ENCODE measurements at places on chromosomes 4 and X.

DNA sequence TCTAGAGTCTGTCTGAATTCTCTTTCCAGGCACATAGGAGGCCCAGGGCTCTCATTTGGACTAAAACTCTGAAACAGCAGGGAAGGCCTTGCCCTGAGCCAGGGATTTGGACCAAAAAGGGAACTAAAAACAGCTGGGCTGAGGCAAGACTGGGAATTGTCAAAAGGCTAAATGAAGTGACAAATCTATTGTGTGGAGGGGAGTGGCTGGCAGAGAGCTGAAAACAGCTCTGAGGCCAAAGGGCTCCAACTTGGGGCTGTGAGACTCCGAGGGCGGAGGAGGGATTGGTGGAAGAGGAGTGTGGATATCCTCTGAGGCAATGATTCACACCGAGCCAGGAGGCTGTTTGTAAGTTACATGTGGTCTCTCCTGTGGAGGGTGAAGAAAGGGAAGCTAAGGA is 63.2 kb downstream of the PHEX start:
- no peak for DNase-seq

DNA sequence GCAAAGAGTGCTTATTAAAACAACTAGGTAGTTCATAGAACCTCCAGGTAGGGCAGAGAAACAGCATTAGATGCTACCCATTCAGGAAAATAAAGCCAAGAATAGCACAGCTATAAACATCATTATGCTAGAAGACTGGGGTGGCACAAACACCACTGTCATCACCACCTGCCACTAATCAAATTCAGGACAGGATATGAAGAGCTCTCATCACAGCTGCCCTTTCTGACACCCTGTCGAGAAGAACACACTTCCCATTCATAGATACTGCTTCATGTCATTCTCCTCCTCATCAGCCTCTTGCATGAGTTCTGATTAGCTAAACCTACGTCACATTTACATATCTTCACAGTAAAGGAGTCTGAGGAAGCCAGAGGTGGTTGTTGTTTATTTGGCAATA is 692.3 kb upstream of the HS3ST1 start:
- no peak for DNase-seq

DNA sequence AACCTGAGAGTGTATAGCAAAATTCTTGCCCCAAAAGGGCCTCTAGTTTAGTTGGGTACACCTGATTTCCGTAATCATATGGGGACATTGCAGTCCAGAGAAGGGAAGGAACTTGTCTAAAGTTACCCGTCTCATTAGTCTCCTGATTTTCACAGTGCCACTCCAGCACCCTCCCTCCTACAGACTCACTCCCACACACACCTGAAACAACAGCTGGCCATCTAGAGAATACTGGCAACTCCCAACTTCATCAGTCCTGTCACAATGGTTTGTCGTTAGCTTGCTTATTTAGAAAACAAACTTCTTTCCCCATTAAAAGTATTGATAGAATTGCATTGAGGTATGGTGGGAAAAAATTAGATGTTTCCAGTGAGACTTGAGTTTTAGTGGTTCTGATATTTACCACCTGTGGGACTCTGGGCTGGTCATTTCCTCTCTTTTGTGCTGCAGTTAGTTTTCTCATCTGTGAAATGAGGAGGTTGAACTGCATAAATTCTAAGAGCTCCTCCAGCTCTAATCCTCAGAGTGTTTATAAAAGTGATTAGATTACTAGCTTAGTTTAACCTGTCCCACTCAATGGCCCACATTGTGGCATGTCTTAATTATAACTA is 1.7 kb downstream of the IL13RA1 start:
- DNase-seq: no peak

- no peak for DNase-seq
Measured at GRCh38 chr4:7158991-7159390, 33.3 kb upstream of the SORCS2 start.

DNA sequence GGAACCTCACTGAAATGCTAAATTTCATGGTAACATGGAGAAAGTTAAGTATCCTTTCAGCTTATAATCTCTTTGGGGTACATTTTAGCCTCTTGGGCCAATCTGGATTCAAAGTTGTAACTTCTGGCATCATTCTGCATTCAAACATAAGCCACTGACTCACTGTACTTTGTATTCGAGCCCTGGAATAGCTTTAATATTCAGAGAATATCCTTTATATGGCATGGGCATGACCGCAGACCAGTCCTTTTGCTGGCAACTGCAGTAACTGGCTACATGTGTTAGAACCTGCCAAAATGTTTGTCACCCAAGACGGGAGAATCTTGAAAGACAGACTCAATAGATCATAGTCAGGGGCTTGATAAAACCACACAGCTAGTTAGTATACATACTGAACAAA is 3.3 kb downstream of the GASK1B start:
- DNase-seq: no peak

DNA sequence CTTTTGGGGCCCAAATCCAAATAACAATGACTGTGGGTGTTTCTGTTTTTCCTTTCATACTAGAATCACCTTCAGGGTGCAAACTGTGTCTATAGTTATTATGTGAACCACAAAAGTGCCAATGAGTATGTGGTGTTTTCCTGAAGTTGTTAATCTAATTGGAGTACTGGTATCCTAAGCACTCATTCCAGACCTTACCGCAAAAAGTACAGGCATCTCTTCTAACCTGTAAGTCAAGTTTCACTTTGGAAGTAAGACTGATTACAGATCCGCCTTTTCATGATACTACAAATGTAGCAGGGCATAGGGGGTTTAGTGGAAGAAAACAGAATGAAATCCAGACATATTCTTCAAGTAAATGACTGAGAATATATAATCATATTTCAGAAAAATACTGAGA is 16.1 kb downstream of the COQ2 start:
- DNase-seq: no peak

- DNase-seq: no peak
Measured at GRCh38 chrX:6026980-6027379, 201.7 kb downstream of the NLGN4X start.

GRCh38 chr4:31741326-31741725 is 1021.2 kb downstream of the PCDH7 start:
- no peak for DNase-seq

DNA sequence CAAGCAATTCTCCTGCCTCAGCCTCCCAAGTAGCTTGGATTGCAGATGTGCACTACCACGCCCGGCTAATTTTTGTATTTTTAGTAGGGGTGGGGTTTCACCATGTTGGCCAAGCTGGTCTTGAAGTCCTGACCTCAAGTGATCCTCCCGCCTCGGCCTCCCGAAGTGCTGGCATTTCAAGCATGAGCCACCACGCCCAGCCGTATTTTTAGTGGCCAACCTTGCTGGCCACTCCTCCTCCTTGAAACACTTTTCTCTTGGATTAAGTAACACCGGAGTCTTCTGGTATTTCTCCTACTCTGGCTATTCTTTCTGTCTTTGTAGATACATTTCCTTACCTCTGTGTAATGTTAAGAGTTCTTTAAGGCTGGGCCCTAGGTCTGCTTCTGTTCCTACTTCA is 11.1 kb upstream of the RPL39 start:
- DNase-seq: no peak

DNA sequence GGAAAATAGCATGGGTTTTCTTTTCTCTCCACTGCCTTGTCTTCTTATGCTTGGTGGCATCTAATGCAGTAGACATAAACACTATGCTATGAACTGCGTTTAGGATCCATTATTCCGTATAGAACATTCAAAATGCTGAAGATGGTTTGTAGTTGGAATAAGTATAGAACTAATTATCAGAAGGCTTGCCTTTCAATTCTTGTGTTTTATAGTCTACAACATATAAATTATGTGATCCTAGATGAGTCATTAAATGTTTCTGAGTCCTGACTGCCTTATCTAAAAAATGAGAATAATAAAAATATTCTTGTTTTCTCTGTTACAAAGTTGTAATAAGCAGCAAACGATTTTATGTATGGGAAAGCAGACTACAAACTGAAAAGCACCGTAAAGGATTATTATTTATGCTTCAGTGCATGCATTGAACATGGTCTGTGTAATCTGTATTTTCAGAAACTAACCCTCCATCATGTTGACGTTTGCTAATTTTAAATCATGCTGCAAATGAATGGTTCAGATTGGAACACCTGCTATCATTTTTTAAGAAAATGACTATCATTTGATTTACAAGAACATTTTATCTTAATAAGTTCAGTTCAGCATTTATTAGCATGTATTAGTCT is 335.9 kb upstream of the AADAT start:
- no peak for DNase-seq

- DNase-seq: no peak
Measured at GRCh38 chr4:69517674-69518073, 22.0 kb upstream of the UGT2B4 start.

GRCh38 chrX:94831364-94831763 is 1157.4 kb downstream of the FAM133A start:
- no peak for DNase-seq

GRCh38 chr4:107619066-107619465 is 101.0 kb downstream of the PAPSS1 start:
- no peak for DNase-seq

DNA sequence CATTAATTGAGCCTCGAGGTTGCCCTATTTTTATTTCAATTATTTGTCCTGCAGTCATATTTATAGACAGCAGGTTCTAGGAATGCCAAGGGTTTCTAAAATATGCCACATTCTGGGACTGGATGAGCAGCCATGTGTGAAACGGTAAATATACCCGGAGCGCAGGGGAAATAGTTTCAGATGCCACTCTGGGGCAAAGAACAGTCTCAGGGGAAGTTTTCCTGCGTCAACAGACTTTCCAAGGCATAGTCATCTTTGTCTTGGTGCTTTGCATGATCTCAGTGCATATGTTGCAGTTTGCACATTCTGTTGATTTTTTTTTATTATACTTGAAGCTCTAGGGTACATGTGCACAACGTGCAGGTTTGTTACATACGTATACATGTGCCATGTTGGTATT is 71.0 kb downstream of the GPAT3 start:
- DNase-seq: no peak

GRCh38 chrX:120308959-120309872 is 2.0 kb downstream of the TMEM255A start:
- DNase-seq: peak; percentile 51

DNA sequence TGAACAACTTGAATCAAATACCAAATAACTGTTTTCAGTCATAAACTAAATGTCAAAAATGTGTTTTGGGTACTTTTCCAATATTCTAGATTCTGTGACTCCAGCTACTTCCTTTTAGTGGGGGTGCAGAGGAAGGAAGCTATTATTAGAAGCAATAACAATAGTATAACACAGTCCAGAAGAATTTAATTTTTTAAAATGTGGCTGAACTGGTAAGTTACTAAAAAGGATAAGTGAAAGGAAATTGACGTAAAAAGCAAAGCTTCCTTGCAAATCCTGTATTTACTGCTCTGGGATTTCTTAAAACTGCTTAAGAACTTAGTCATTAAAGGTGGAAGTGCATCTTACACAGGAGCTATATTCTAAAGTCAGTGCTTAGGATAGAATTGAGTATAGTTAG is 53.2 kb downstream of the MOSPD2 start:
- DNase-seq: no peak

- no peak for DNase-seq
Measured at GRCh38 chr4:46986922-46987638, 6.3 kb downstream of the GABRA4 start.

- no peak for DNase-seq
Measured at GRCh38 chr4:110155654-110156053, 42.8 kb downstream of the ELOVL6 start.

- DNase-seq: no peak
Measured at GRCh38 chr4:76090241-76090691, 15.8 kb downstream of the ART3 start.

DNA sequence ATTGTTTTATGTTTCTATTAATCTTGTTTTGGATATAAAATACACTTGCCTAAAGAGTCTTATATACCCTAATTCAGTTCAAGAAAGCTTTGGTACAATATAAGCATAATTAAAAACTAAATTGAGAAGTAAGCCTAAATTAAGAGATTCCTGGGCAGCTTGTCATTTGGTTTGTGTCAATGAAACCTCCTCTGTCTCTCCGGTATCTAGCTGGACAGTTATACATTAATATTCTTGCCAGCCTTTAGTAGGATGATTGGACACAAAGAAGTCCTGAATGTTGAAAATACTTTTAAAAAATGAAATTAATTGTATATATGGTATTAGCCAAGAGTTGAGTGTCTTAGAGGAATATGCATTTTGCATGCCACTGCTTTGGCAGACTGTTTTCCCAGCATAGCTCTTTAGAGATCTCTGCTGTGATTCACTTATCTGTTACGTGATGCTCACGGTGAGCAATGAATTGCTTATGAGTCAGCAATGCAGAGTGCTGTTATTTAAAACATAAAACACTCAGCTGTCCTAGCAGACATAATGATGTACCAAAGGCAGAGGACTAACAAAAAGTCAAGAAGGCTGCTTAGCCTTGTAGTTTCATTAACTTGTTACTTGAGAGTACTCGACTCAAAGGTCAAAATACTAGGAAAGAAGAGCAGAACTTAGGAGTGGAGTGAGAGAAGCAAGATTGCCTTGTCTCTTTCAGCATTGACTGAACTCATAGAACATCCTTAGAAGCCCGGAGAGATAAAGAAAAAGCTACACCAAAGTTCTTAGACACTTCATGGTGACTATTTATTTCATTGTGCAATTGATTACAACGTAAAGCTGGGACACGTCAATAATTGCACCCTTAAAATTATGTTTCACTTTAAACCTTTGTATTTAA is 1296.1 kb upstream of the PCDH7 start:
- no peak for DNase-seq

DNA sequence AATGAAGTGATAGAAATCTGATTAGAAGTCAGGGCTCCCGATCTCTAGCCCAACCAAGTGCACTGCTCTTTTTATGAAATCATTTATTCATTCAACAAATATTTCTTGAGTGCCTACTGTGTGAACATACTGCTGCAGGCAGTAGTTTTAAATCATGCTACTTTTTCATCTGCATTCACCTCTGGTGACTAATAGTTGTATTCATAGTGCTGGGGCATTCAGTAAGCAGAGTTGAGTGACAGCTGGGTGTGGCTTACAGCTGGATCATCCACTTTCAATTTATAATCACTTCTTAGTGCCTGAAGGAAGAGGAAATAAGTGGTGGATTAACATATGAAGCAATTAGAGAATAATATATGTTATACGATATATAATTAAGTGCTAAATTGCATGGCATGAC is 94.1 kb upstream of the HPRT1 start:
- no peak for DNase-seq

- no peak for DNase-seq
Measured at GRCh38 chrX:25039036-25039435, 23.3 kb upstream of the ARX start.

DNA sequence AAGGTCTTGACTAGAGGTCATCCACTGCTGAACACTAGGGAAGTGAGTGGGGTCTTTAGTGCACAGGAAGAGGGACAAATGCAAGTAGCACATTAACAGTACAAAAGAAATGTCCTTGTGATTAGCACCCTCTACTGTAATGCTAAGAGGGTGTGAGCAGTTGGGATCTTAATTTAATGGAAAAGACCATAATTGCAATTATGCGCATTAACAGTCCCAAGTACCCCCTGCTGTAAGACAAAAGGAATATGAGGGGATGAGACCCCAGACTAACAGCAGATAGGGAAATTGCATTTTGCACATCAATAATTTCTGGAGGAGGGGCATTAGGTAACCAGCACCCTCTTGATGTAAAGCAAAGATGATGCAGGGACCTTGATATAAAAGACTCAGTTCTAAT is 285.0 kb downstream of the CHIC1 start:
- DNase-seq: no peak

- no peak for DNase-seq
Measured at GRCh38 chr4:31071508-31072486, 351.6 kb downstream of the PCDH7 start.
